ENCODE measurements at places on chromosomes 16 and 17. TPM values are rescaled to one million over a fixed set of nuclear protein-coding genes. Genes with fewer than 3 reads are reported as not detected.
A peak's percentile ranks its signal among the peaks of the same experiment; 100 is the strongest.

CD7 gene
- total RNA-seq, result not detected

ZNF174 gene
- total RNA-seq, result 8.7 TPM

CRHR1 gene
- total RNA-seq, result not detected

PTGES3L gene
- total RNA-seq, result 3.9 TPM

ARL5C gene
- total RNA-seq, result not detected

C17orf107 gene
- 1.5 TPM for total RNA-seq

MEOX1 gene
- total RNA-seq, result 0.07 TPM

MT1M gene
- total RNA-seq, result 0.59 TPM

MARVELD3 gene
- total RNA-seq, result 2.1 TPM

EVI2B gene
- 0.21 TPM for total RNA-seq

DNA sequence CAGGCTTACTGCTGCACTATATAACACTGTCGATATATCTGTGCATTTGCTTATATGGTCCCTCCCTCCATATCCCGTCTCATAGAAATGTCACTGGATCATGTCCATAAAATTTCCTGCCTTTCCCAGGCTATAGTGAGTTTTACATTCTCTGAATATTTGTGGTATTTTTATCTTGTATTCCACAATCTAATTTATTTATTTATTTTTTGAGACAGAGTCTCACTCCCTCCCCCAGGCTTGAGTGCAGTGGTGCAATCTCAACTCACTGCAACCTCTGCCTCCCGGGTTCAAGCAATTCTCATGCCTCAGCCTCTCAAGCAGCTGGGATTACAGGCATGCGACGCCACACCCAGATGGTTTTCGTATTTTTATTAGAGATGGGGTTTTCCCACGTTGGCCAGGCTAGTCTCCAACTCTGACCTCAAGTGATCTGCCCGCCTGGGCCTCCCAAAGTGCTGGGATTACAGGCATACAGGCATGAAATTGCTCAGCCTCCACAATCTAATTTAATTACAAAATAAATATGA lies 12.9 kb downstream of the TRIM37 start:
- peaks cover 12% of the 10 kb centered on the region for H3K36me3 ChIP-seq
- H3K27ac ChIP-seq, result peak overlapping the region; percentile 96
- H3K4me3 ChIP-seq, result peak overlapping the region; percentile 61
- H3K4me1 ChIP-seq, result peaks cover 50% of the 10 kb centered on the region

DNA sequence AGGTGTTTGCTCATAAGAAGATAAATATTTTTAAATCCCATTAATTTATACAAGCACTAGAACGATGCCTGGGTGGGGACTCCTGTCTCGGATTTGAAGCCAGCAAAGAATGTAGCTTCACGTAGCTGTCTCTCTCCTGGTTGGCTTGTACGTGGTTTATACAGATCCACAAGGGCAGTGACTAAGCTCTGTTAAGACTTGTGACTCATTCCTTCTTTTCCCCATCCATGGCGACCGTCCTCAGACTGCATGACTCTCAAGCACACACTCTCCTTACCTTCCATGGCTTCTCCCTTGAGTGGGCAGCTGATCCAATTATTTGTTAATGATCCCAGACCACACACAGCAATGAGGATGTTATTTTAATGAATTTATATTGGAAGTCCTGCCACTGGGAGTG lies 679.7 kb upstream of the SOX9 start:
- H3K4me1 ChIP-seq, result peaks cover 61% of the 10 kb centered on the region
- H3K36me3 ChIP-seq, result no peaks in the 10 kb centered on the region
- H3K27me3 ChIP-seq, result no peaks in the 10 kb centered on the region
- peak overlapping the region; percentile 55 for H3K27ac ChIP-seq
- no peak overlapping the region for H3K4me3 ChIP-seq

DNA sequence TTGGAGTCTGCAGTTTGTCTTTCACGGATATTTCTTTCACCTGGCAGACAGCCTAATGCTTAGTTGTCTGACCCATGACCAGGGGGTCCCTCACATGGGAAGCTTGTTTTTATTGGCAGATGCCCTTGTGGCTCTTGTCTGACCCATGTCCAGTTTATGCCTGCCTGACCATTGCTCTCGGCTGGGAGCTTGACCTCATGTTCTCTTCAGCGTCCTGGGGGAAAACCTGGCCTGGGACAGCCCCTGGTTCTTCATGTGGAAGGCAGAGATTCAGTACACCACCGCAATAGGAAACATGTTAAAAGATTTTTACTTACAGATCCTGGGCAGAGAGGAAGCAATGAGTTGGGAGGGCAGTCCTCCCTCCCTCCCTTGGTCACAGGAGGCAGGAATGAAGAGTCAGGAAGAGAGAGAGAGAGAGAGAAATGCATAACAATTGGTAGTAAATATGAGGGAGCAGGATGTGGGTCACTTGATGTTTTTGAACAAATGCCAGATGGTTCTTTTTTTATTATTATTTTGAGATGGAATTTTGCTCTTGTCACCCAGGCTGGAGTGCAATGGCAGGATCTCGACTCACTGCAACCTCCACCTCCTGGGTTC lies 302.7 kb upstream of the MYOCD start:
- H3K36me3 ChIP-seq, result no peaks in the 10 kb centered on the region
- H3K4me3 ChIP-seq, result no peak overlapping the region
- H3K4me1 ChIP-seq, result peaks cover 23% of the 10 kb centered on the region
- H3K27ac ChIP-seq, result peak overlapping the region; percentile 41
- H3K27me3 ChIP-seq, result no peaks in the 10 kb centered on the region

GRCh38 chr17:40559954-40560591 lies 5.2 kb downstream of the CCR7 start:
- peak overlapping the region; percentile 85 for H3K27ac ChIP-seq
- peaks cover 36% of the 10 kb centered on the region for H3K4me1 ChIP-seq
- H3K36me3 ChIP-seq, result no peaks in the 10 kb centered on the region

GRCh38 chr17:47845716-47846075 lies 4.6 kb upstream of the SCRN2 start:
- peaks cover 29% of the 10 kb centered on the region for H3K27me3 ChIP-seq
- H3K4me1 ChIP-seq, result peaks cover 23% of the 10 kb centered on the region
- no peak for DNase-seq
- no peak overlapping the region for H3K27ac ChIP-seq
- H3K36me3 ChIP-seq, result no peaks in the 10 kb centered on the region
- H3K4me3 ChIP-seq, result no peak overlapping the region

DNA sequence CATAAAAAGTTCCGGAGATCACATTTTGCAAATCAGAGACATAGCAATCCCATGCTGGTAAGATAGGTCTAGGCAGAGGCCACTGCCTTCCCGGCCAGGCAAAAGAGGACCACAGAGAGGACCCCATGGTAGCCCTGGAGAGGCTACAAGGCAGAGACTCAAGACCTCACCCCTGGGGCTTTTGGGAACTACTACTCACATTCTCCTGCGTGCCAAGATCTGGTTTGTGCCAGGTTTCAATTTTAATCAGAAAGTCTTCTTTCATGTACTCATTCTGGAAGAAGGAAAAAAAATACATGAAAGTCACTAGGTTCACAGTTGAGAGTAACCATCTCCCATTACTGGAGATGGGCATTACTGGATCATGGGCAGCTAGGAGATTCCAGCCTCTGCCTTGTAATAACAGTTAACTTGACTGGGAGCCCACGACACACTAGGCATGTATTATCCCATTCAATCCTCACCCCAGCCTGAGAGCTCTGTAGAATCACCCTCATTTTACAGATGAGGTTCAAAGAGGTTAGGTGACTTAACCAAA lies 21.2 kb downstream of the PITPNA start:
- H3K4me3 ChIP-seq, result no peak overlapping the region
- peaks cover 3% of the 10 kb centered on the region for H3K4me1 ChIP-seq
- no peaks in the 10 kb centered on the region for H3K27me3 ChIP-seq
- H3K27ac ChIP-seq, result no peak overlapping the region

GRCh38 chr17:62852195-62852594 lies 44.1 kb upstream of the MARCHF10 start:
- H3K27ac ChIP-seq, result no peak overlapping the region
- H3K4me3 ChIP-seq, result no peak overlapping the region
- no peak for DNase-seq
- no peaks in the 10 kb centered on the region for H3K27me3 ChIP-seq
- no peaks in the 10 kb centered on the region for H3K36me3 ChIP-seq

DNA sequence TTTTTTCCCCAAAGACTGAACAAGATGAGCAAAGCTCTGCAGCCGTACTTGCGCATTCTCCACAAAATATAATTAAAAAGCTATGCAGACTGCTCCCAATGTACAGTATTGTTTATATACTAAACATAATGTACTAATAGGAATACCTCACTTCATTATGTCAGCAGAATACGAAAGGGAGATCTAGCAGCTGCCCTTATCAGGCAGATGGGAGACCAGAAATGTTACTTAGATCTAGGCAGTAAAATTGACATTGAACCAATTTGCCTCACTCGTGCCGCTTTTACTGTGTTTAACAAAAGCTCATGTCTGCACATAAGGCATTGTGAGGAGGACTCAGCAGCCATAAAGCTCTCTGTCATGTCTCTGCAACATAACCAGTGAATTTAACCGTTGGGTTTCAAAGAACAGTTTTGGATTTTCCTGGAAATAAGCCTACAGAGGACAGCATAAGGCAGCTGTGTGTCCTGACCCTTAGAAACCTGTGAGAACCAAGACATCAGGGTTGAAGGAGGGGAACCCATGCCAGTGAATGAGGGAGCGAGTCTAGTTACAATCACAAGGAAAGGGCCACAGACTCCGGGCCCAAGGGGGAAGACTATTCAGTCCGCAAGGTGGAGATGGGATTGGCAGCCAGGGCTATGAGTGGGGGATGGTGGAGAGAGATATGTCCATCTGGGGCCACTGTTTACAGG lies 71.4 kb downstream of the GNAO1 start:
- no peak overlapping the region for H3K27ac ChIP-seq
- H3K4me1 ChIP-seq, result peaks cover 16% of the 10 kb centered on the region
- H3K36me3 ChIP-seq, result no peaks in the 10 kb centered on the region
- H3K27me3 ChIP-seq, result no peaks in the 10 kb centered on the region

- H3K27ac ChIP-seq, result no peak overlapping the region
- DNase-seq, result no peak
- H3K4me3 ChIP-seq, result no peak overlapping the region
- H3K27me3 ChIP-seq, result no peaks in the 10 kb centered on the region
- peaks cover 11% of the 10 kb centered on the region for H3K36me3 ChIP-seq
Observed at GRCh38 chr16:11180489-11180888, 75.5 kb downstream of the SOCS1 start.

DNA sequence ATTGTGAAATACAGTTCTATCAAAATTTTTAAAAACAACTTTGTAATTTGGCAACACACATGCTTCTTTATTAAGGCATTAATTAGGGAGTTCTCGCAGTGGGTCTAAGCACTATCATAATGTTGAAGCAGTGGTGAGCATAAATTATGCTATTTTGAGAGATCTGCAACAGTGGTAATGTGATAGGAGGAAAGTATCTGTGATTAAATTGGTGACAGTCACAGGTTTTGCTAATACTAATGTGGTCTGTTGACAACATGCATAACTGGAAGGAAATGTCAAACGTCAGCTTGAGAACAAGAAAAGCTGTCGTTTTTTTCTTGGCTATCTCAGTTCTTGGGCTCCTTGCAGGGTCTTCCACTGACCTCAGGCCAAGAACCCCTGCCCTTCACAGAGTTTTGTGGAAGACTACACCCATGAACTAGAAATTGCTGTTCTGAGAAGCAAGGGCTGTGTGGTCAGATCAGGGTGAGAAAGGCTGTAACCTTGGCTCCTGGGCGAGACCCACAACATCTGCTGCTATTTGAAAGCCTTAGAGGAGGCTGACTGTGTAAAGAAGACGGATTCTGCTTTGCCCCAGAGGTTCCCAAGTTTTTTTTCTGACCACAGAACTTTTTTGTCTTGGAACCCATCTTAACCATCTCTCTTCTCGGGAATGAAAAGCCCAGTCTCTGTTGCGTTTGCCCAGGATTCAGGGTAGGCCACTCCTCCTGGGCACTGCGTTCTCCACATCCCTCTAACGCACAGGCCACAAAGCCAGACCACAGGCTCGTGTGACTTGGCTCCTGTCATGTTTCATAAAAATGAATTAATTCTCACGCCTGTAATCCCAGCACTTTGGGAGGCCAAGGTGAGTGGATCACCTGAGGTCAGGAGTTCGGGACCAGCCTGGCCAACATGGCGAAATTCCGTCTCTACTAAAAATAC lies 13.9 kb downstream of the ATP2A1 start:
- H3K4me1 ChIP-seq, result no peaks in the 10 kb centered on the region
- H3K4me3 ChIP-seq, result no peak overlapping the region
- no peak for DNase-seq
- no peaks in the 10 kb centered on the region for H3K27me3 ChIP-seq
- no peak overlapping the region for H3K27ac ChIP-seq

GRCh38 chr16:80125677-80126076 lies 415.1 kb upstream of the DYNLRB2 start:
- no peaks in the 10 kb centered on the region for H3K4me1 ChIP-seq
- DNase-seq, result no peak
- H3K36me3 ChIP-seq, result no peaks in the 10 kb centered on the region
- H3K4me3 ChIP-seq, result no peak overlapping the region
- H3K27ac ChIP-seq, result no peak overlapping the region

GRCh38 chr17:7001318-7001961 lies 5.6 kb downstream of the ALOX12 start:
- no peak overlapping the region for H3K4me3 ChIP-seq
- no peak for DNase-seq
- H3K27me3 ChIP-seq, result no peaks in the 10 kb centered on the region
- H3K27ac ChIP-seq, result no peak overlapping the region

DNA sequence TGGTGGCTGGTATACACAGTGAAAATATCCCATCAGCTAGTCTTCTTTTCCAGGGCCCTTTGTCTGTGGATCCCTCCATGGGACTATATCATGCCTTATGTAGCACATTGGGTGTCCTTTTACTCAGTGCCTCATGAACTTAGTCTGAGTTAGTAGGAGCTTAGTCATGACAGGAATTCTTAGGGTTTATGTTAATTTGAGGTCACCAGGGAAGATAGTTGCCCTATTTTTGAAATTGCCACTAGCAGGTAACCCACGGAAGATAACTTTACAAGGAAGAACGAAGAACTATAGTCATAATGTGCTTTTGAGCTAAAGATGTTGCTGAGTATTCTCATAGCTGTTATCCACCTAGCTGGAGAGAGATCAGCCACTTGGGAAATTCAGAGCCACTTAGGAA lies 14.8 kb upstream of the PLK1 start:
- DNase-seq, result no peak
- H3K4me1 ChIP-seq, result no peaks in the 10 kb centered on the region
- peaks cover 45% of the 10 kb centered on the region for H3K36me3 ChIP-seq
- no peaks in the 10 kb centered on the region for H3K27me3 ChIP-seq
- H3K4me3 ChIP-seq, result no peak overlapping the region

DNA sequence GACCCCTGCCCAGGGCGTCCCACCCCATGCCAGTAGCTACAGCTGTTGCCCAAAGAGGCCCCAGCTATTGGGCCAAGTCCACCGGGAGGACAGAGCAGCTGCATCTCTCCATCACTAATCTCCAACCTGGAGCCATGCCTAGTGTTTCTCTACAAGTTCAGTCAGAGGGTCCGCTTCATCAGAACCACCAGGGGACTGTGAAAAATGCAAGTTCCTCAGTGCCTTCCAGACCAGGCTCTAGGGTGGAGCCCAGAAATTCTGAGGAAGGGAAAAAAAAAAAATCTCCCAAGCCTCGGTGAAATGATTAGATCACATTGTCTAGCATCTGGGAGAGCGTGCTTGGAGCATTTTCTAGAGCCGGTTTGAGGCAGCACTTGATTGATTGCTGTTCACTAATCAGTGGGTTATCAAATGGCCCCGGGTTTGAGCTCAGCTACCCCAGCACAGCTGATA lies 22.4 kb upstream of the HERPUD1 start:
- no peak overlapping the region for H3K27ac ChIP-seq
- peaks cover 3% of the 10 kb centered on the region for H3K36me3 ChIP-seq
- H3K4me3 ChIP-seq, result no peak overlapping the region
- peaks cover 34% of the 10 kb centered on the region for H3K4me1 ChIP-seq
- H3K27me3 ChIP-seq, result no peaks in the 10 kb centered on the region
- no peak for DNase-seq

GRCh38 chr17:57543230-57543629 lies 201.9 kb downstream of the CCDC182 start:
- DNase-seq, result no peak
- H3K27me3 ChIP-seq, result no peaks in the 10 kb centered on the region
- H3K36me3 ChIP-seq, result peaks cover 5% of the 10 kb centered on the region
- no peaks in the 10 kb centered on the region for H3K4me1 ChIP-seq
